Fibroblast of villous mesenchyme (primary cell): ENCODE measurements at places on chromosomes 11 and 22.
A peak's percentile ranks its signal among the peaks of the same experiment; 100 is the strongest.

DNA sequence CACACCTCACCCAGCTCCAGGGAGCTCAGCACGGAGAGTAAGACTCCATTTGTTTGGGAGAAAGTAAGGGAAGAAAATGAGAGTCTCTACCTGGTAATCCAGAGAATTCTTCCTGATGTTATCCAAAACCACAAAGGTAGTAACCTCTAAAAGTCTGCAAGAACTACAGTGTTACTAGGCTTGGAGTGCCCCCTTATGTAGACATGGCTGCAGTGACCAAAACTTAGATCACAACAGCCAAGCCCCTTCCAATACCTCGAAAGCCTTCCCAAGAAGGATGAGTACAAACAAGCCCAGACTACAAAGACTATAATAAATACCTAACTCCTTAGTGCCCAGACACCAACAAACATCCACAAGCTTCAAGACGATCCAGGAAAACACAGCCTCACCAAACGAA is 4.9 kb downstream of the UBE2L6 start:
- DNase-seq: no peak

GRCh38 chr11:108167624-108168023 is 46.3 kb downstream of the ACAT1 start:
- DNase-seq: no peak

- no peak for DNase-seq
Measured at GRCh38 chr11:46456269-46457001, 64.9 kb upstream of the CHRM4 start.

GRCh38 chr11:47628026-47628425 is 14.3 kb downstream of the MTCH2 start:
- DNase-seq: no peak

DNA sequence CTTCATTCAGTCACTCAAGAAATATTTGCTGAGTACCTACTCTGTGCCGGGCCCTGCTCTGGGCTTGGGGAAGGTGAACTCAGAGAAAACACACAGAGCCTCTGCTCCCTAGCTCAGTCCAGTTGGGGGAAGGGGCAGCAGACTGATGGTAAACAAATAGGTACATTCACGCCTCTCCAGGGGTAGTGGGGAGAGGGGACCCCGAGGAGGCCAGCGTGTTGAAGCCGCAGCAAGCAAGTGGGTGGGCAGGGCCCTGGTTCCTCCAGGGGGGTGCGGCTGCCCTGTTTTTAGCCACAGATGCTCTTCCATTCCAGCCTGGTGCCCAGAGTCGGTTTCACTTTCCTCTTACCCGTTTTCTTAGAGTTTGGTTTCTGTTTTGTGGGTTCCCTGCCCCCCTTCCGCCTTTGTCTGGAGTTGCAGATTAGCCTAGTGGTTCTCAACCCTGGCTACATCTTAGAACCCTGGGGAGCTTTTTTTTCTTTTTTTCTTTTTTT is 8.7 kb downstream of the DRAP1 start:
- peak; percentile 47 for DNase-seq

- DNase-seq: peak; percentile 65
Measured at GRCh38 chr11:36292311-36292722, 3.1 kb upstream of the COMMD9 start.

- DNase-seq: no peak
Measured at GRCh38 chr11:17750801-17751165, 16.2 kb downstream of the KCNC1 start.

GRCh38 chr22:35834061-35834460 is 116.4 kb downstream of the APOL5 start:
- DNase-seq: no peak

- no peak for DNase-seq
Measured at GRCh38 chr11:35414311-35414710, 5.0 kb downstream of the SLC1A2 start.

GRCh38 chr22:31973739-31974138 is 29.4 kb downstream of the YWHAH start:
- no peak for DNase-seq

DNA sequence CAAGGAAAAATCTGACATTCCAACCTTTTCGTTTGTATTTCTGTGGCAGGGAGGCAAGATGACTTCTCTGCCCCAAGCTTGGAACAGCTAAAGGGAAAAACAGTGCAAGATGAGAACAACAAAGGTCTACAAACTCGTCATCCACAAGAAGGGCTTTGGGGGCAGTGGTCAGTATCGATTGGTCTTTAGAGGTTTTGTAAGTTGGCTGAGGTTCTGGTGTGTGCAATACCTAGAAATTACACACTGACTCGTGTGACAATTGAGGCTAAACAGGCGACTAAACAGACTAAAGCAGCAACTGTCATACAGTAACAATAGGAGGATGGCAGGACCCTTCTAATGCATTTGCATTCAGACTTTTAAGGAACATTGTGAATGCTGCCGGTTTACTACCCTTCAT is 994 bp downstream of the DEPDC5 start:
- no peak for DNase-seq

GRCh38 chr11:98358551-98358950 is 662.2 kb upstream of the CNTN5 start:
- no peak for DNase-seq

GRCh38 chr22:47190276-47190956 is 428.0 kb downstream of the TBC1D22A start:
- no peak for DNase-seq

GRCh38 chr11:129997513-129997912 is 5.1 kb downstream of the PRDM10 start:
- DNase-seq: no peak

DNA sequence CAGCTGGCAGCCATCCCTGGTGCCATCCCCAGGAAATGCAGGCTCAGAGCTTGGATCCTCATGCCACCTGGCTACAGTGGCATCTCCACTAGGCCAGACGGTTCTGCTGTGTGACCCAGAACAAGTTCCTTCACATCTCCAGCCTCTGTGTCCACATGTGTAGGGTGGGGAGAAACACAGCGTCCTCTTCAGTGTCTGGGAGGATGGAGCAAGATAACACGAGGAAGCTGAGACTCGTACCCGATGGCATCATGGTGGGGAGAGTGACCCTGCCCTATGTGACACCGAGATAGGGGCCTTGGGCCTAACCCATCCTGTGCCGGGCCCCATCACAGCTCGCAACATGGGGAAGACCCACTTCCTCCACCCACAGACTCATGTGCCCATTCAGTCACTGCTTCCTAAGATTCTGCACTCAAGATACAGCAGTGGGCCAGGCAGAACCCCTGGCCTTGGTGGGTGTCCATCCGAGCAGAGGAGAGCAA is 78.5 kb downstream of the MORC2 start:
- no peak for DNase-seq

- DNase-seq: no peak
Measured at GRCh38 chr22:28413612-28414399, 265.8 kb downstream of the TTC28 start.
